ENCODE measurements at places on chromosomes 6 and 20.

- no peak for DNase-seq
Observed at GRCh38 chr20:24842918-24843715, 106.0 kb upstream of the CST7 start.

- DNase-seq = no peak
Observed at GRCh38 chr20:64038224-64038564, 2.2 kb downstream of the C20orf204 start.

GRCh38 chr6:11789744-11790143 lies 11.1 kb upstream of the ADTRP start:
- no peak for DNase-seq

GRCh38 chr20:57600320-57601210 lies 19.7 kb downstream of the ZBP1 start:
- DNase-seq = no peak

GRCh38 chr20:5734602-5735001 lies 15.6 kb upstream of the SHLD1 start:
- DNase-seq = no peak

DNA sequence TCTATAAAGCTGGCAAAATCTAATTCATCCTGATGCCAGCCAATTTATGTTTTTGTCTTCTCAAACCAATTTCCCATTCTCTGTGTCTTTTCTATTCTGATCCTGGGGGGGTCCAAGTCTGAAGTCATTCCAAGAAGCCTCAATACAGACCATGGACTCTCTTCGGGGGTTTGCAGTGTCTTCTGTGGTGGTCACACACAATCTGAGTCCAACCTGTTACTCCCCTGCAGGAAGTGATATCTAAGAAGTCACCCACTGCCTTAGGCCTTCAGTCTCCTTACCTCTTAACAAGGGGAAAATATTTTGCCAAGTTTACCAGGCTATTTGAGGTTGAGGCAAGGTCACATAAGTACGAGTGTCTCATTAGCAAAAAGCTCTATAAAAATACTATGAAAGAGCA lies 1.9 kb downstream of the TRIM26 start:
- DNase-seq = no peak

- DNase-seq = no peak
Observed at GRCh38 chr20:36214684-36215256, 21.5 kb upstream of the AAR2 start.

- DNase-seq = peak; percentile 63
Observed at GRCh38 chr6:137363805-137364138, 130.4 kb downstream of the OLIG3 start.

- DNase-seq = no peak
Observed at GRCh38 chr6:162951164-162951743, 223.5 kb downstream of the PACRG start.

Measured in CD4-positive, alpha-beta T cell treated with Interferon alpha-2 for 1 hour (primary cell).